Left ventricle myocardium superior (tissue), 1 donor: ENCODE measurements at places on chromosomes 5 and 9.

GRCh38 chr5:102801371-102801770, 46.3 kb downstream of the PAM start:
- no peak for DNase-seq

- DNase-seq: no peak
Measured at GRCh38 chr9:88829276-88829675, 162.0 kb upstream of the S1PR3 start.

DNA sequence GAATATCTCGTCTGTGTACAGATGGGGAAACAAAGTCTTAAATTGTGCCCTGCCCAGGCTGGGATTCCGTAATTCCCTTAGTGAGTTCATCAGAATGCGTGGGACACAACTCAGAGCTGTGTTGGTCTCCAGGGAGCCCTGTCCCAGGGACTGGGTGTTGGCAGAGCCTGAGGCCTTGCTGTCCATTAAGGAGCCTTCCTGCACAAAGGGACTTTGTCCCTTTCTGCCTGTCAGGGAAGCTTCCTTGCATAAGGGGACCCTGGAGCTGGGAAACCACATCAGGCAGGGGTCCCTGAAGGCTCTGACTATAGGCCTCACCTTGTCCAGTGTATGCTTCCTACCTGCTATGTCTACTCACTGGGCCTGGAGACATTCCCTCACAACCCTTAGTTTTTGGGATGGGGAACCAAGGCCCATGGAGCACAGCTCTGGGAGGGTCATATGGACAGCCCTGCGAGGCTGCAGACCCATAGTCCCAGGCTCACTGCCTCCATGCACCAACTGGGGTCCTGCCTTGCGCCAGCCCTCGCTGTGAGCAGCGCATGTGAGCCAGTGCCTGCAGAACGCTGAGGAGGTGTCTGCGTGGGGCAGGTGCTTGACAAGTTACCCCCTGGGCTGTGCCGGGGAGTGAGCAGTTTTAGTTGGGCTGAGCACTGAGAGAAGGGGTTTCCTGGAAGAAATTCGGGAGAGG, 1.6 kb downstream of the CARD19 start:
- DNase-seq: no peak

DNA sequence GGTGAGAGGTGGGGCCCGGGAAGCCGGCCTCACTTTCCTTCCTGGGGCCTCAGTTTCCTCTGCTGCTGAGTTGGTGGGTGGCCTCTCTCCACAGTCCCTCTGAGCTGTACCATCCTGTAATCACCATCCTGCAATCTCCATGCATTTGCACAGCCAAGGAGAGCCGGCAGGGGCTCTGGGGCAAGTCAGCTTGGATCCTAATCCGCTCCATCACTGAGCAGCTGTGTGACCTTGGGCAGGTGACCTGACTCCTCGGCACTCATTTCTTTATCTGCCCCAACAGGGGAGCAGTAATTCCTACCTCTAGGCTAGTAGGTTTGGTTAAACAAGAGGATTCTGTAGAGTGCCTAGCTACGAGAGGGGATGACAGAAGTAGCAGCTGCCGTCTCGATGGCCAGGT, 88.2 kb upstream of the ZNF618 start:
- DNase-seq: no peak

GRCh38 chr5:105413406-105413990, 1850.9 kb upstream of the NUDT12 start:
- DNase-seq: no peak

GRCh38 chr9:75417471-75417870, 329.2 kb downstream of the OSTF1 start:
- DNase-seq: no peak

- no peak for DNase-seq
Measured at GRCh38 chr5:126961702-126962101, 68.7 kb downstream of the MARCHF3 start.
